ENCODE measurements at places on chromosomes 6 and 20.

GRCh38 chr6:161557333-161558107, 283.7 kb upstream of the AGPAT4 start:
- no peak for DNase-seq

- DNase-seq = no peak
Measured at GRCh38 chr20:35224536-35224935, 2.0 kb upstream of the MMP24 start.

GRCh38 chr20:43862438-43862837, 52.2 kb upstream of the TOX2 start:
- DNase-seq = no peak

DNA sequence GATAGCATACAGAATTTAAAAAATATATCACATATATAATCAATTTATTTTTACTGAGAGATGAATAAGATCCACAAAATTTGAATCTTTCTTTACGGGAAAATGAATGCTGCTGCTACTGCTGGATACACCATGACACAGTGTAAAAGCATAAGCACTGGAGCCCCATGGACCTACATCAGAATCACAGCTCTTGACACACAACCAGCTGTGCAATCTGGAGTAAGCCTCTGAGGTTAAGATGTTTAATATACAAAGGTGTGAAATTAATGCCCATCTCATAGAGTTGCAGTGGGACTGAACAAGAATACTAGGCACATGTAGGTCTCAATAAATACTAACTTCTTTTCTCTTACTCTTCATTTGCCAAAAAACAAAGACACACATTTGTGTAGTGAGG, 48.1 kb downstream of the MAN1A1 start:
- DNase-seq = no peak

DNA sequence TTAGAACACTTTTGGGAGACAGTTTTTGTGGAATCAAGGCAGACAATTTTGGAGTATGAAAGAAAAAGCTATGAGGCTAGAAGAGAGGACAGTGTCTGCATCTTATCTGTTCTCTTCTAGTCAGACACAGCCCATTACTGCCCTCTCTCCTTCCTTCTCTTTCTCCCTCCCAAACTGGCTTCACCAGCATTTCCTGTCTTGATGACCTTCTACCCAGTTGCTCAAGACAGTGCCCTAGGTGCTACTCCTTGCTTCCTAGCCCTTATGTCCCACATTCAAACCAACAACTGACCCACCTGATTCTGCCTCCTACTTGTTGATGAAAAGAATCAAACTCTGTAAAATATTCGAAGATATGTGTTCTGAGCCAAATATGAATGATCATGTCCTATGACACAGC, 116.4 kb upstream of the RIPOR2 start:
- no peak for DNase-seq

DNA sequence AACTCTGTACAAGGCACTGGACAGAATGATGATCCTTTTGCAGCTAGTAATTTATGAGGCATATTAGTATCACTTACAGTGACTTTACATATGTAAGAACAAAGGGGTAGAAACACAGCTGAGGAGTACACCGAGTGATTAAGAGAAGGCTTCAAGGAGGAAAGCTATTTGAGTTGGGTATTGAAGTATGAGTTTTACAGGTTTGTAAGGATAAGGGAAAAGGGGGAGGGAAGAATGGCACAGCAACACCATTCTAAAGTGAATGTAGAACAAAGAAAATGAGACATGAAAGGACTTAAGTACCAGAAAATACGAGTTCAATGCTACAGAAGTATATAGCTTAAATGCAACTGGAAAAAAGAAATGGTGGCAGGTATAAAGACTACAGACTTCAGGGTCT, 5.5 kb downstream of the CDK19 start:
- no peak for DNase-seq

DNA sequence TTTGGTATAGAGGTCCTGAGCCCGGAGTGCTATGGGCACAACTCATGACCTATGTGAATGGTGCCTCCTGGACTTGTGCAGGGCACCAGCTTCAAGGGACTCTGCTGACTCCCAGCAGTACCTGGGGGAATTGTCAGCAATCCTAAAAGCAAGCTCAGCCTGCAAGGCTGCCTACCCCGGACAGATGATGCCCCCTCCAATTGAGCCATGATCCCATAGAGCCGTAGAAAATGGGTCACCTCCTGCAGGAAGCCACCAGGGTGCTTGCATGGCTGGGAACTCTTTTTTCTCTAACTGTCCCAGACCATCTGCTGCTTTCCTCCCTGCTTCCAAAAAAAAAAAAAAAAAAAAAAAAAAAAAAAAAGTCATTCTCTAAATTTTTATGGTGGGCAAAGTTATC, 12.9 kb upstream of the PRND start:
- no peak for DNase-seq

DNA sequence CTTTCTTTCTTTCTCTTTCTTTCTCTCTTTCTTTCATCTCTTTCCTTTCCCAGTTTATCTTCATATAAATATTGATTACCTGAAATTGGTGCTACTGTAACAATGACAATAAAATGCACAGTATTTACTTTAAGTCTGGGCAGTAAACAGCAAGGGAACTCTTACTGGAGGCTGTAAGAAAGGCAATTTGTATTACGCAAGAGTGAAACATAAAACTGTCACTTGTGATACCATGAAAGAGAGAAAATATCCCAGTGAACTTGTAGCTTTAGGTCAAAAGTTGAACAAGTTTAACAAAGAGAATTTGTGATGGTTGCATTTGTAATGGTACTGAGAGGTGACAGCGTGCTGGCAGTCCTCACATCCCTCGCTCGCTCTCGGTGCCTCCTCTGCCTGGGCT, 80.0 kb downstream of the EYS start:
- DNase-seq = no peak

- DNase-seq = peak; percentile 39
Measured at GRCh38 chr20:19889011-19889953, 127.9 kb upstream of the NAA20 start.

- no peak for DNase-seq
Measured at GRCh38 chr6:142291512-142291911, 10.3 kb upstream of the ADGRG6 start.

DNA sequence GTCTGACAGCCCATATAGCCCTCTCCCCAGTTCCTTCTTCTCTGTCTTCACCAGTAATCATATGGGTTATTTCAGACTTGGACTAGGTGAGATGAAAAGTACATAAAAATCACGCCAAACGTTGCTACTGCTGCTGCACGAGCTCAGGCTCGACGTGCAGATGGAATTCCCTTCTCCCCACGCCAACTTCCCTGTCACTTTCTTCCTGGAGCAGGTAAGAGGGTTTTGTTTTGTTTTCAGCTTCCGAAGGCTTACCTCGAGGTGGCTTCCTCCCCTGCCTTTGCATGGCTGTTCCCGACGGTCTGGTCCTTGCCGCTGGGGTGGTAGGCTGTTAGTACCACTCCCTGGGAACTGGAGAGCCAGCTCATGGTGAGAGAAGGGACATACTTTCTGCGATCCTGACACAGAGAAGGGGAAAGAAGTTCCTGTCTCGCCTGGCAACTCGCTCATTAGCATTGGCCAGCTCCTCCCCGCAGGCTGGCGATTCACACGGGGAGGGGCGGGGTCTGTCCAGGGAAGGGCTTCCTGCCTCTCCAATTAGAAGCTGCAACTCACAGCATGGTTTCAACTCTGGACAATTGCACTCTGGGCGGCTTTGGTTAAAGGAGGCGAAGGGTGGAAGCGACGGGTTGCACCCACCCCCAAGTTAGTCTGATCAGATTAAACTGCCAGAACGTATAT, at the start of gene ARHGAP18:
ARHGAP18 (minus strand) TSS at position 409 of the 681 bp plus-strand sequence; CDS start at position 368, 41 bp downstream.
- DNase-seq = peak; percentile 19

- no peak for DNase-seq
Measured at GRCh38 chr6:11614534-11615213, 77.1 kb downstream of the TMEM170B start.

DNA sequence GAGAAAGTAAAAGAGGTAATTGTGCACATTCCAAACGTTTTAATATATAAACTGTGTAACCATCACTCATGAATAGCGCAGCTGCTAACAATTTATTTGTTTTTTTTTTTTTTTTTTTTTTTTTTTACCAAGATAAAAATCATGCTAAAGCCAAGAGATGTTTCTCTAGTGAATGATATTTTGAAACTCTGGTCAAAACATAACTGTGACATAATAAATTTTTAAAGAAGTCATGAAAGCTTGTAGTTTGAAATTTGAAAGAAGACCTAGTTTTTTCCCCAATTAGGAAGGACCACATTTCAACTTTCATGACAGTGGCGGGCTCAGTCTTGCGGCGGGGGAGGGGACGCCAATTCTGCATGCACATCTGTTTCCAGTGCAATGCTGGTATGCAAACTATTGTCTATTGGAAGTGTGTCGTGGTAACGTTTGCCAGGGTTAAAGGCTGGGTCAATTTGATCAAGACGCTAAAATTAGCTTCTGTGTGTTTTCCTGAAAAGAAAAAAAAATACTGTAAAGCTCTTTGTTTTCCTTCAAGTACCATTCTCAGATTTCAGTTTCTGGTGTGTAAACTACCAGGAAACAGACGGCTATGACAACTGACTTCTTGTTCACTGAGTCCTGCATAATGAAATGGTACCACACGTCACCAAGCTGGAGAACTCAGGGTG, 211.9 kb downstream of the FOXC1 start:
- DNase-seq = no peak

DNA sequence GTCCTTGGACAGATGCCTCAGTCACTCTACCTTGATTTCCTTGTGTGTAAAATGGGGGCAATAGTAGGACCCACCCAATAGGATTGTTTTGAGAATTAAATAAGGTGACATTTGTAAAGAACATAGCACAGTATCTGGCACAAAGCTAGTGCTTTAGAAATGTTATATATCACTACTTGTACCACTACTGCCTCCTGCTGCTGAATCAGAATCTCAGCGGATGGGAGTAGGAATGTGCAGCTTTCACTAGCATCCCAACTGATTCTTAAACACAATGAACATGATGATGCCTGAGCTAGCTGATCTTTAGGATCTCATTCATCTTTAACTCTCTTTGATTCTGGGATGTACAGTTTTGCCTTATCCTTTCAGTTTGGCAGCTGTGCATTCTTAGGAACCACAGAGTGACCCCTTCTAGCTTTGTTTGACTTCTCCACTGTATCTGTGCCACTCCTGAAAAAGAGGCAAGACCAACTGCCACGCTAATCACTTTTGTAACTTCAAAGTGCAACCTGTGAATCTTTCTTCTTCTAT, 7.2 kb downstream of the PBOV1 start:
- no peak for DNase-seq

DNA sequence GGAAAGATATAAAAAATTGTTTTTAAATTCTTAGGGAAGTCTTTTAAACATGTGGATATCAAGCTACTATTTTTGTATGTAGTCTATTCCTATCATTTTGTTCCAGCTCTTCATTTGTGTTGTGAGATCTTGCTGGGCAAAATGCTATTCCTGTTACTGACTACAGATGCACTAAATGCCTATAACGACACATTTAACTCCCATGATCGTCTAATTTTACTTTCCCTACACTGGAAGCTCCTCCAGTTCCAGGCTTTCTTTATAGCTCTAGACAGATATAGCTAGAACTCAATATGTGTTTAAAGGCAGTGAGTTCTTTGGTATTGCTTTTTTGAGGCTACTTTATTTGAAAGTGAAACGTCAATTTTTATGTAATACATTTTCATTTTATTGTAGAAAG, 971.5 kb upstream of the CITED2 start:
- DNase-seq = no peak

DNA sequence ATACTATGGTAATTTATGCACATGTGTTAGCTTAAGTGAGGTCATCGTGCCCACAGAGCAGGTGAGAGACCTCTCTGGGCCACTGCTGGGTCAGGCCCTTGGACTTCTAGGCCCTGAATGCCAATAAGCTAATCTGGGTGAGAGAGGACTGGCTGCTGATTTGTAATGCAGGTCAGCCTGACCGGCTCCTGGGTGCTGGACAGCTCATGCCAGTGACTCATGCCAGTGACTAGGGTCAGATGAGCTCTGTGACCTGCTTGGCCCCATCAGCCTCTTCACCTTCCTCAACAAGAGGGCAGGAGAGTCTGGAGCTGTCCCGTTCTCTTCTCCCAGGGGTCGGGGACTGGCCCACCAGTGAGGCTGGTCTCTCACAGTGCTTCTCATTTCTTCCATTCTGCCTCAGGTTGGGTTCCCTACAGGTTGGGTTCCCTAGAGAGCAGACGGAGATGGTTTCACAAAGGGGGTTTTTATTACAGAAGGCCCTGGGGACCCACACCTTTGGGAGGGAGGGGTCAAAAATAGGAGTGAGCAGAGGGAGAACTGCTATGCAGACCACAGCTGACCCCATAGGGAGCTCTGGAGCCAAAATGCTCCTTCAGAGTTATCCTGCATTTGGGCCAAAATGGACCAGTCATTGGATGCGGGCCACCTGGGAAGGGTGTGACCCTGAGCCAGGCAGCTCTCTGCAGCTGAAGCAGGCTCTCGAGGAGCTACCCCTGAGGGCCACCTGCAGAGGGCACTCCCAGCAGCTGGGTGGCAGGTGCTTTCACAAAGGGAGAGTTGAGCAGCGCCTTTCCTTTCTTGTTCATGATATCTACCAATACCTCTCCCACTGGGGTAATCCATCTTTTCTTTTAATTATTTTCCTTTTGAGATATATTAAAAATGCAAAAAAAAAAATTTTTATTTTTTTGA, 2.2 kb upstream of the OXT start:
- DNase-seq = no peak

- no peak for DNase-seq
Measured at GRCh38 chr20:62628691-62629090, 13.6 kb upstream of the SLCO4A1 start.

GRCh38 chr6:21861942-21862341, 268.4 kb downstream of the SOX4 start:
- no peak for DNase-seq

GRCh38 chr6:37473364-37474095, 26.2 kb downstream of the CCDC167 start:
- no peak for DNase-seq

- no peak for DNase-seq
Measured at GRCh38 chr6:142258757-142259156, 43.0 kb upstream of the ADGRG6 start.

GRCh38 chr6:156150391-156150790, 626.8 kb upstream of the ARID1B start:
- no peak for DNase-seq

DNA sequence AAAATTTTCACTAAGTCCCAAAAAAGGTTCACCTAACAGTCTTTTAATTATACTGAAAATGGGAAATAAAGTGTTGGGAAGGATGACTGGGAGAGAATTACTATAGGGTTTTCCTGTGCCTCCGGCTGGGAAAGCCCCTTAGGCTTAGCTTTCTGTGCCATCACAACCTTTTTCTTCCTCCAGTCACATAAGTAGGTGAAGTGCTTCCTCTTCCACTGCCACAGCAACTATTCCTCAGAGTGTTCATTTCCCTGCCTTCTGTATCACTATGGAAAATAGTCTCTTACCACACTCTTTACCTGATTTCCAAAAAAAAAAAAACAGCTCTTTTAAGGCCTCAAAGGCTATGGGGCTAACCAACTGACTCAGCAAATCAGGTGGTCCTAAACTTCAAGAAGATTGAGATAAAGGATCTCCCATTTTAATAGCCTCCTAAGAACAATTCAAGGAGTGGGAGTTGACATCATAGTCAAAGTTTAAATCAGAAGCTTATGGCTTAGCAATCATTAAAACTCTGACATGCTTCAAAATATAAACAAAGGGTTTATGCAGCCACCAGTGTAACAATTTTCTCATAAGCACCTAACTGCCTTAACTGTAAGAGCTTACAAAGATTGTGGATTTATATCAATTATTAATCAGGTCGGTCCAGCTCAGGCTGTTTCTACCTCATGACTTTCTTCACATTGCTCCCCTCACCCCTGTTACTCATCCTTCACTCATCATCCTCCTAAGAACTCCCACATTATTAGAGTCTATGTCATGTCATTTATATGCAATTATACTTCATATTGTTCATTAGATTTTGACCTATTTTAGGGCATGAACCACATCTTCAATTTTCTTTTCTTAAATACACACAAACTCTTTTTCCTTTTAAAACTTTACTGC, 95.3 kb downstream of the RNGTT start:
- DNase-seq = no peak
